ENCODE measurements at places on chromosomes 3 and 15.

DNA sequence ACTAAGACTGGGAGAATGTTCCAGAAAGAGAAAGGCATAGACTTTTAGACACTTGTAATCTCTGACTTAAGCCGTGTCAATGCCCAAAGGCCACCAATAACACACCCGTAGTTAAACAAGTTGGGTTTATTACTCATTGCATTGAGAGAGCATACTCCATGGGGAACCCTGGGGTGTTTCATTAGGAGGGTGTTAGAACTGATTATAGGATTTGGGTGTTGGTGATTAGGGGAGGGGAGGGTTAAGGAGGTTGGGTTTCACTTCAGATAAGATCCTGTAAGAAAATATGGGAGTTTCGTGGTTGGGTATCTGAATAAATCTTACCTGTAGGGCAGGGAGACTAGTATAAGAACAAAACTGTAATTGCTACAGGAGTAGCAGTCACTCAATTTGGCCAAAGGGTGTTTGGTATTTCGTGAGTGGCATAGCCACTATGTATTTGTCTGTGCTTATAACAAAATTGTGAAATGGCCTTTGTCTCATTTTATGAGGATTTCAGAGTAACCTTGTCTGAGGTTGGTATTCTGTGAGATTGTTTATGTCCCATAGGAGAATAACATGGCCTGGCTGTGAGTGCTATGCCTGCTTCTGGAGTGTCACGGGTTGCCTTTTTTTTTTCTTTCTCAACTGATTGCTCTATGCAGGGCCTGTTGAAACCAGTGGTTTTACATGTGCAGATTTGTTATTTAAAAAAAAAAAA lies 2.9 kb downstream of the HACD3 start:
- no peak for DNase-seq

GRCh38 chr3:66239513-66240123 lies 18.8 kb downstream of the SLC25A26 start:
- no peak for DNase-seq

DNA sequence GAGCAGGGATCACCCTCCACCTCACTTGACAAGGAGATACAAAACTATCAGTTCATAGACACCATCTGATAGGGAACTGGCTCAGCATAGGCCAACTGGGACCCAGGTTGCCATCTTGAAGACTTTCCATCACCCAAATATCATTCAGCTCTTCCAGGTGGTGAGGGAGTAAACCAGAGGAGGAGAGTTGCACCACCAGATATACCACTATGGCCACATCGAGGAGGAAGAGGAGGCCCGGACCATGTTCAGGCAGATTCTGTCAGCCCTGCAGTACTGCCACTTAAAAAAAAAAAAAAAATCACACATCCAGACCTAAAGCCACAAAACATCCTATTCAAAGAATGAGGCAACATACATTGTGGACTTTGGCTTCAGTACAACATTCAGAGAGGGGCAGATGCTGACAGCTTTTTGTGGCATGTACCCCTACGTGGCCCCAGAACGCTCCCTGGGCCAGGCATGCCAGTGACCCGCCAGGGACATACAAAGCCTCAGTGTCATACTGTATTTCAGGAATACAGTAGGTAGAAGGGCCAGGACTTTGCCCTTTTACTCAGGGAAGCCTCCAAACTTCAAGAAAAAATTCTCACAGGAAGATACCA lies 18.4 kb upstream of the EMC3 start:
- no peak for DNase-seq

DNA sequence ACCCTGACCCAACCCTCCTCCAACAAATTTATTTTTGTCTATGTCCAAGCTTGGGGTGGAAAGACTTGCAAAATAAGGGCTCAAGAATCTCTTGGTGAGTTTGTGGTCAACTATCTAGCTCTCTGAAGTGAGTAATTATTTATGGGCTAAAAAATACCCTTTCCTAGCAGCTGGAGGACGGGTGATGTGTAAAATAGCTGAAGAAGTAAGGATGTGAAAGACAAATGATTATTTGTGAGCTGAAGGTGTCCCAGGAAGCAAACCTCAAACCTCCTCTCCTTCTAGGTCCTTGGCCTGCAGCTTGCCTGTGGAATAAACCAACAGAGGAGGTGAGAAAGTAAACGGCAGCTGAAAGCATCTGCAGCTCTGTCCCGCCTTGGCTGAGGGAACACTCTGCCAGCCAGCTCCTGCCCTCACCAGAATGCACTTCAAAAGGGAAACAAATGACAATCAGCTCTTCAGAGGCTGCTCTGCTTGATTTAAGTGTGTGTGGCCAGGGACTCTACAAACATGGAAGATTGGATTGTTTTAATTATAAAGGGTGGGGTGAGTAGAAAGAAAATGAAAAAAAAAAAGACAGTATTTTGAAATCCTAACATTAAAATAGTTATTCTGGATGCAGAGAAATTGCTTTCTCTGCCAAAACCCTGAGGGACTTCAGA lies 60.3 kb downstream of the TM4SF4 start:
- DNase-seq, result no peak

All from T1000 (cell line).